ENCODE measurements at places on chromosomes 4 and X.

DNA sequence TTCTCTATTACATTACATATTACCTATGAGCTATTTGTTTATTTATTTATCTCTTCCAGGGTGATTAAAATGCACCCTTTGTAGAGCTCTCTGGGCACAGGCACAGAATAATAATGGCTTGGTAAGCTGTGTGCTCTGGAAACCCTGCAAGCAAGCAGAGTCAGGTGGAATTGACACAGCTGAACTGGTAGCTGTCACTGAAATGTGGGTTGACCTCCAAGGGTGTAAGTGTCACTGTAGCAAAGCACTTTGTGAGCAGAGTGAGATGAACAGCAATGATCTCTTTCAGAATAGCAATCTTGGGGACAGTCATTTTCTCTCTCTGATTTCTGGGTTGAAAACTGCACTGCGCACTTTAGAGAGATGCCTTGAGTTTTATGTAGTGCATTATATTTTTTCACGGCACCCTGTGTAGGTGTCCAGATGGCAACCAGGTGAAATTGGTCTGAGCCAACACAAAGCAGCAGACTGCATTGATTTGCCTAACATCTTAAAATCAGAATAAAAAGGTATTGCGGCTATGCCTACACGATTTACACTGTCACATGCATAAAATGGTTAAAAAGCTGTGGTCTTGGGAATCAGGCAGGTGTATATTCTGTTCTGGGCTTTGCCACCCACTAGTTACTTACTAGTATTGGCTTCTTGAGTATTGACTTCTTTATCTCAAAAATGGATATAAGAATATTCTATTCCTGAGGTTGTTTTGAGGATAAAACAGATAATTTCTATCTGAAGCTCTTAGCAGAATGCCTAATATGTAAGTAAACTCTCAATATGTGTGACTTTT is 450.3 kb downstream of the RAPGEF2 start:
- DNase-seq = no peak

DNA sequence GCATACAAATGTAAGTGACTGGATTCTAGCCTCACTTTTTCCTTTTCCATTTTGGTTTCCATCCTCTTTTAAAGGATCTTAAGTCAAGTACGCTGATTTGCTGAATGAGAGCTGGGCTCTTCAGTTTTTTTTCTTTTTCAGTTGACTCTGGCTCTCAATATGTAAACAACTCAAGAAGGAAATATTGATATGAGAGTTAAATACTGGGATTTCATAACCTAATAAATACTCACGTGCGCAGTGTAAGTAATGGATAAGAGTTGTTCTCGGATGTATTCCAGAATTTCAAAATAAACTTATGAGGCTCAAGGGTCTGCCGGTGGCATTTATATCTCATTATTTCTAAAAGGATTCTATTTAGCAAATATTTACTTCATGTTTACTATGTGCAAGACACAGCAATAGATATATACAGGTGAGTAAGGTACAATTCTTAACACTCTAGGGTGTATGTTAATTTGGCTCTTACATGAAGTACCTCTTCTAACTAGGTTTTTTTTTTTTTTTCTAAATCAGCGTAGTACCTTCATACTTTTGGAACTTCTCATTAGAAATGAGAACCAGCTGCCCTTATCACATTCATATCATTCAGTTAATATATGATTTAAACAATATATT is 11.0 kb upstream of the MAGEB10 start:
- no peak for DNase-seq

GRCh38 chrX:46209768-46210167 is 335.5 kb downstream of the ZNF674 start:
- no peak for DNase-seq

- peak; percentile 18 for DNase-seq
Observed at GRCh38 chr4:22897520-22898108, 204.9 kb downstream of the GBA3 start.

GRCh38 chr4:139975830-139976272 is 178.1 kb downstream of the MAML3 start:
- peak; percentile 78 for DNase-seq

- DNase-seq = peak; percentile 2
Observed at GRCh38 chr4:129092631-129093190, 628 bp downstream of the SCLT1 start.

DNA sequence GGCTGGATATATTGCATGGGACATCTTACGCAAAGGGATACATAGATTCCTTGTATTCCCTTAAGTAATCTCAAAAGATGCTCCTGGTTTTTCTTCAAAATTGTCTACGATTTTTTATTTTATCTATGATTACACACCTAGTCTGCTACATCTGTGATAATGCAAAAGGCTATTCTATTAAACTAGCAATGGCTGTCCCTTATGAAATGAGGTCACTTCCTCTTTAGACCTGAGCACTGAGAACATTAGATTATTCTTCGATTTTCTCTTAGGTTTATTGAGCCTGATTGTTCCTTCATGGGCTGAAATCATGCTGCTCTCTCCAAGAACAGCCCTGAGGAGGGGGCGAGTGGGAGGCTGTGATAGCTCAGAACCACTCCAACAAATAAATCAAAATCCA is 126.8 kb upstream of the ENPP6 start:
- no peak for DNase-seq

DNA sequence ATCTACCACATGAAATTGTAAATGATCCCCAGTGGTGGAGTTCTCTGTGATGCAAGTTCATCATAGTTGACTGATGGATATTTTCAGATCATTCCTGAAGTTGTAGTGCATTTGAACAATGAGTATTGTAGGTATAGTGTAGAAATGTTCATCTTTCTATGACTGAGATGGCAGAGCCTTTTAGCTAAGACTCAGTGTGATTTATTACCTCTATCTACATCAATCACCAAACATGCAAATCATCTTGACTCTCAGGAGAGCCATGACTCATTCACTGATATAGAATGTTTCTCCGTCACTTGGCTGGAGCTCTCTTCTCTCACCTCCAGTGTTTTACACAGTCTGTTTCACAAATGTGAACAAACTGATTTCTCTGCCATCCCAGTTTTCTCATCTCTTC is 392.6 kb downstream of the IL1RAPL1 start:
- no peak for DNase-seq

DNA sequence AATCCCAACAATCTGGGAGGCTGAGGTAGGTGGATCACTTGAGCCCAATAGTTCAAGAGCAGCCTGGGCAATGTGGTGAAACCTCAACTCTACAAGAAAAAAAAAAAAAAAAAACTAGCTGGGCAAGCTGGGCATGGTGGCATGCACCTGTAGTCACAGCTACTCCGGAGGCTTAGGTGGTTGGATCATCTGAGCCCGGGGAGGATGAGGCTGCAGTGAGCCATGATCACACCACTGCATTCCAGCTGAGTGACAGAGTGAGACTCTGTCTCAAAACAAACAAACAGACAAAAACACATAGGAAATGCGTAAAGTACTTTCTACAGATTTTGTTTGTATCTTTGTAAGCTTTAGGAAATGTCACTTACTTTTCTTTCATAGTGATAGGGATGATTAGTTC is 307.2 kb upstream of the NR3C2 start:
- no peak for DNase-seq

GRCh38 chr4:23337292-23337691 is 552.6 kb downstream of the PPARGC1A start:
- DNase-seq = no peak

GRCh38 chrX:118502161-118502789 is 6.7 kb downstream of the DOCK11 start:
- DNase-seq = no peak

- DNase-seq = peak; percentile 67
Observed at GRCh38 chrX:71533851-71534561, 1.1 kb downstream of the OGT start.

GRCh38 chr4:19905024-19905423 is 346.7 kb upstream of the SLIT2 start:
- DNase-seq = no peak

GRCh38 chr4:152709675-152710438 is 30.1 kb upstream of the TMEM154 start:
- DNase-seq = no peak

DNA sequence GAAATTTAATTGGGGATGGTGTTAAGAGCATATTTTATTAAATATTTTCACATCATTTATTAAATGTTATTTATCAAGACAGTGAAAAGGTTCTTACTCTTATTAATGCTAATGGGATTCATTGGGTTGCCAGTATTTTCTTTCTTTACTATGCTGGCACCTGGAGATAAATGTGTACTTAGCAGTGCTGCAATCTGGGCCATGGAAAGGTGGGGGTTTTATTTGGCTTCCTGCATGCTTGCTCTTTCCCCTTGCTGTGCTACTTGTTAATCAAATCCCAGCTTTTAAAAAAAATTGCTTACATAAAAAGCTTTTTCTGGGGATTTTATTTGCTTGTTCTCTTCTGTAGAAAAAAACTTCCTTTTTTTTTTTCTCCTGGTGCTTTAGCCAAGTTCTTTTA is 48.3 kb downstream of the ZAR1 start:
- no peak for DNase-seq

- DNase-seq = no peak
Observed at GRCh38 chr4:6987588-6987961, 55.6 kb upstream of the TADA2B start.

DNA sequence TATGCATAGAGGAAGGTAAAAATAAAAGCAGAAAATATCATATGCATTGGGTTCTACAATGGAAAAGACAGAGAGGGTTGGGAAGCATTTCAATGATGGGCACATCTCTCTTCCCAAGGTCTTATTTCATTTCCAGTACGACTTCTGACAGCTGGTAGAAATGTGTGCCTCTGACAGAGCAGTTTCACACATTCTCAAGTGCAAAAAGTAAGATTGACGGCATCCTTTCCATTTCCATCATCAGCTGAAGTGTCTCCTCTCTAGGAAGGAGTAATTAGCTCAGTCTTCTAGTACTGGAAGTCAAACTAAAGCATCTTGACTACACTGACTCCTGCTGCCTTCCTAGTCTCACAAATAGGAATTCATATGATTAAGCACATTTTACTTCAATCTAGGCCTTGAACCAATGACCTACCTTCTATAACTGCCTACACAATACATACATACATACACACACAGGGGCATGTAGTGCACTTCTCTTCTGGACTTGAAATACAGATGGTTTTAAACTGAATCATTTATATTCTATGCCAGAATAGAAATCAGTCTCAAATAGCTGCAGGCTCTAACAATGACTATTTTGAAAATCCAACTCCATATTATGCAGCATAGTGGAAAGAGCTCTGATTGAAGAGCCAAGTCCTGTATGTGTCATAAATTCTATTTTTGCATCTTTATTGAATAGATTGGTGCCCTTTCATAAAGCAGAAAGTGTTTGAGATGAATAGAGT is 473.4 kb downstream of the INPP4B start:
- DNase-seq = no peak

DNA sequence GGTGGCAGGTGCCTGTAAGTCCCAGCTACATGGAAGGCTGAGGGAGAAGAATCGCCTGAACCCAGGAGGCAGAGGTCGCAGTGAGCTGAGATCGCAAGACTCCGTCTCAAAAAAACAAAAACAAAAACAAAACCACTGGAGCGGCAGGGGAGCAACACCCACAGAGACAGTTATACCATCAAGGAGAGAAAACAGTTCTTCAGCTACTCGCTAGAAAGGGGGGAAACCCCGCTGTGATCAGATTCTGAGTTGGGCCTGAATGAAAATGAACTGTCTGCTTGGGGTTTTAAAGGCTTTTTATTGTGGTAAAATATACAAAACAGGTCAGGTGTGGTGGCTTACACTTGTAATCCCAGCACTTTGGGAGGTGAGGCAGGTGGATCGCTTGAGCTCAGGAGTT is 16.8 kb upstream of the IRAK1 start:
- DNase-seq = no peak

DNA sequence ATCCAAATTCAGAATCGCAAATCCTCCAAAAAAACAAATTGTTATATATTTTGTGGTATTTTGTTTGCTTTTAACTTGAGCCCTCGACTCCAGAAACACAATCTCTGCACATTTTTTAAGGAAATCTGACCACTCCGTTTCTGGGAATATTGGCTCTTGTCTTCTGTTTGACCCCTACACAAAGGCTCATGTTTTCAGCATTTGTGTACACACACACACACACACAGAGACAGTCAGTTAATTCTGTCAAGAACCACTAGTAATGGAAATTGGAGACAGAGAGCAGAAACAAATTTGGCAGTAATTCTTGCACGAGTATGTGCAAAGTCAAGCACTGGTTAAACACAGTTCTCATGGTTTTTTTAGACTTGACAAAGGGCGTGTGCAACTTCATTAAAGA is 115.4 kb downstream of the AFAP1 start:
- no peak for DNase-seq

GRCh38 chrX:11273544-11273943 is 19.7 kb upstream of the AMELX start:
- no peak for DNase-seq

- DNase-seq = peak; percentile 44
Observed at GRCh38 chrX:132292793-132293192, 73.5 kb upstream of the RAP2C start.

- no peak for DNase-seq
Observed at GRCh38 chrX:20285511-20285910, 18.8 kb upstream of the RPS6KA3 start.

DNA sequence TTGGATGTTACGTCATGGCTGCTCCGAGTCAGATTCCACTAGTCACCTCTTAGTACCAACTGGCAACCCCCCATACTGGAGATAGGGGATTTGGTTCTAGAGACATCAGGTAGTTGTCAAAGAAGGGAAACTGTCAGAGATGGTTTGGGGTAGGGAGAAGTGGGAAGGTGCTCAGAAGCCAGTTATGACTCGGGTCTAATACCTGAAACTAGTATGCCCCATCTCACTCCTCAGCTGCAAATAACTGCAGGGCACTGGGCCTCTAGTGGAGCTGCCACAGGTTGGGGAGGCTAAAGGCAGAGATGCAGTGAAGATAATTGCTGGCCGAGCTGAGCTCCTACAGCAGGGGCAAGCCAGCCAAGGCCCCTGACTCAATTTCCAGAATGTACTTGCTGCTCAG is 30.0 kb downstream of the OTUD6A start:
- no peak for DNase-seq

GRCh38 chrX:34275699-34276098 is 143.6 kb upstream of the FAM47A start:
- no peak for DNase-seq

- peak; percentile 80 for DNase-seq
Observed at GRCh38 chr4:2755821-2756690, at the start of gene TNIP2. TNIP2 (minus strand) TSS chr4:2756336; CDS start chr4:2756289, 47 bp downstream.

- DNase-seq = no peak
Observed at GRCh38 chr4:83247415-83248357, 36.9 kb downstream of the COQ2 start.

DNA sequence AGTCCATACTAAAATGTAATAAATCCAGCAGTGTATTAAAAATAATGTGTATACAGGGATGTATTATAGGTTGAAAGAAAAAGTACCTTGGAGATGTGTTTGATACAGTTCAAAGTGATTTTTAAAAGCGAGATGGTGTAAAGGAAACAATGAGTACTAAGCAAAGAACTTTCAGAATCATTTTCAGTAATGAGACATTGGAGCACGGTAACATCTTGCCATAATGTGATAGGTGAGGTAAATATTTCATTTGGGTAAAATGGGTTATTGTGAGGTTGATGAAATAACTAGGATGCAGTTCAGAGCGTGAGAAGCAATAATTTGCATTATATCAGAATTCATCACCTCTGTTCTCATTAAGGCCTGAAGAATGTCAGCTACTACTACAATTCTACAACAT is 25.9 kb downstream of the EIF2S3 start:
- no peak for DNase-seq
